ENCODE measurements at places on chromosomes 16 and 17.

- no peak for DNase-seq
Measured at GRCh38 chr17:77191244-77191643, 50.5 kb downstream of the SEC14L1 start.

DNA sequence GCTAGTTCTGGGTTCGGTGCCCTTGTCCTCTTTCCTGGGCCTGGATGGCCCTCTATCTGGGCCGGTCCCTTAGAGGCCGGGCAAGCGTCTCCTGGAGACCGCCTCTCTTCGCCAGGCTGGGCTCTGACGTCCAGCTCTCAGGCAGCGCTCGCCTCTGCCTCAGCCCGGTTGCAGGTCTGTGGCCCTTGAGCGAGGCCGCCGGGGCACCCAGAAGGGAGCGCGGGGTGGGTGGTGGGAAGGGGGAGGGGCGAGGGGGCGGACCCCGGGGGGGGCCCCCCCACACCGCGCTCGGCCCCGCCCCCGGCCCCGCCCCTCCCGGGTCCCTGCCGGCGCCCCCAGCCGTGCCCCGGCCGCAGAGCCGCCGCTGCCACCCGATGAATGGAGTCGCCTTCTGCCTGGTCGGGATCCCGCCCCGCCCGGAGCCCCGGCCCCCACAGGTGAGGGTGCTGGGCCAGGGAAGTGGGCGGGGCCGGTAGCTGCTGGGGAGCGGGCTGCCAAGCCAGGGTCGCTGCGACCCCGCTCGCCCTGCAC is at the start of gene ARHGAP23:
Gene ARHGAP23, plus strand, starts transcription at position 353 of the 531 bp plus-strand sequence. Its CDS starts 22 bp downstream, at position 375.
- peak; percentile 48 for DNase-seq

DNA sequence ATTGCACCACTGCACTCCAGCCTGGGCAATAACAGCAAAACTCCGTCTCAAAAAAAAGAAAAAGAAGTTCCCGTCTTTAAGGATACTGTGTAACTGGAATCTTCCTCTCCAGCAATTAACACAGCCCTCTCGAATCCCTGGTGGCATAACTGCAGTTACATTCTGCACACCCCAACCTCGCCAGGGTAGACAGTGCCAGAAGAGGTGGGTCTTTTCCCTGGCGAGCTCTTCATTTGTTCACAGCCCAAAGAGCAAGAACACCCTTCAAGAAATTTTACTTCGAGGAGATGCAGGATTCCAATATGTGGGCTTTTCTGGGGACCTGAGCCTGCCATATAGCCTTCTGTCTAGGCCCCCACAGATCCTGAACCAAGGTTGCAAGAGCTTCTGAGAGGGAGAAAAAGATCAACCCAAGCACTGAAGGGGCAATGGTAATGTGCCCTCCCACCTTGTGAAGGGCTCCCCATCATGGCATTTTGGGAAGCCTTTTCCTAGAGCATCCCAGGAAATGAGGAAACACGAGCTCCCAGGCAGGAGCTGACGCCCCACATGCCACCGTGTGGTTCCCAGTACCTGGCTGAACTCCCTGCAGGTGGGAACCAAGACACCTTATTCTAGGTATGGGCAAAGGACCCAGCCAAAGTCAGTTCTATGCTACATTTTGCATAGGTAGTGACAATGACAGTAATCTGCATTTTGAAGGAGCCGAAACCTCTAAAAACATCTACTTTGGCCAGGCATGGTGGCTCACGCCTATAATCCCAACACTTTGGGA is 26.9 kb downstream of the TK2 start:
- DNase-seq, result no peak

GRCh38 chr17:65158041-65158440 is 20.9 kb downstream of the RGS9 start:
- DNase-seq, result no peak
